ENCODE measurements at places on chromosomes 6 and 20.

DNA sequence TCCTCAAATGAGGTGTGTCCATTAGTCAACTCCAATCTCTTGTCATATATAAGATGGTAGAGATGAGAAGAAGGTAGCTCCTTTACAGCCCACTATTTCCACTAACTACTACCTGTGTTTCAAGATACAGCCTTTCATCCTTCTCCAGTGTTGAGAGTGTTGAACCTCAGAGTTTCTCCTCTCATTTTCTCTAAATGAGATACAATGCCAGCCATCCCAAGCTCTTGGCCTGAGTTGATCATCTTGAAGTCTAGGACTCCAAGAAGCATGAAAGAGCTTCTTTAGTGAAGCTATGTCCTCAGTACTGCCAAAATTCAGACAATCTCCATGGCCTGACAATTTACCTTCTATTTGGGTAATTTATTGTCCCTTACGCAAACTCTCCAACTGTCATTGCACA is 548 bp upstream of the HLA-DRA start:
- no peak for DNase-seq

DNA sequence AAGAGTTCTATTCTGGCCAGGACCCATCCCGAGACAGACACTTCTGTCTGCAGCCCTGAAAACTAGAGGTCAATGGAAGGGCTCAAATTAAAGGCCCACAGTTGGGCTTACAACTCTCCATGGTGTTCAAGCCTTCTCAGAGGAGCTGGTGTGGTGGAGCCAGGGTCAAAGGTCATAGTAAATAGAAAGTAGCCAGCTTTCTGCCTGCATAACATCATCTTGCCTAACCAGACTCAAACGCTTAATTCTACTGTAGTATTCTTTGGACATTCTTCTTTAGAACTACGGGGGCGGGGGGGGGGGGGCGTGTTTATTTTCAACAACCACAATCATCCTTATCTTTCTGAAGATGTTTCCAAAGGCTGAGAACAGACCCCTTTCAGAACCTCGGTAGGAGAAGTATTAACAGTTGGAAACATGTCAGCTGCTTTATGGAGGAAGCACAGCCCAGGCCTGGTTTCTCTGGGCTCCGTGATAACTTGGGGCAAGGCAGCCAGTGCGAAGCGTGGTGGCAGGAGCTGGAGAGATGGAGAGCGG is 1.5 kb upstream of the RREB1 start:
- no peak for DNase-seq

DNA sequence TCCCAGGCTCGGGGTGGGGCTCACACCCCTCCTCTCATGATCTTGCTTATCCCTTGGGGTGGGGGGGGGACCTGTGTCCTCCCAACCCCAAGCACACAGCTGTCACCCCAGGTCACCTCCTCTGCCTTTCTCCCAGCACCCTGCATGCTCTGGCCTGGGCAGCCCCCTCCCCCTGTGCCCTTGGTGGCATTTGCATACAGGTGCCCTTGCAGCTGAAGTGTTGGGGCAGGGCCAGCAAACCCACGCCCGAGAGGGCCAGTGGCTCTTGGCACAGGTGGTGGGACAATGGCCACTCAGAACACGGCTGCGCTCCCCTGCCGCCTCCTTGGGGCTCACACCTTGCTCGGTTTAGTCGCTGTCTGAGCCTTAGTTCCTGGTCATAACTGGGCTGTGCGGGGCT is 11.3 kb upstream of the MYT1 start:
- DNase-seq = no peak

DNA sequence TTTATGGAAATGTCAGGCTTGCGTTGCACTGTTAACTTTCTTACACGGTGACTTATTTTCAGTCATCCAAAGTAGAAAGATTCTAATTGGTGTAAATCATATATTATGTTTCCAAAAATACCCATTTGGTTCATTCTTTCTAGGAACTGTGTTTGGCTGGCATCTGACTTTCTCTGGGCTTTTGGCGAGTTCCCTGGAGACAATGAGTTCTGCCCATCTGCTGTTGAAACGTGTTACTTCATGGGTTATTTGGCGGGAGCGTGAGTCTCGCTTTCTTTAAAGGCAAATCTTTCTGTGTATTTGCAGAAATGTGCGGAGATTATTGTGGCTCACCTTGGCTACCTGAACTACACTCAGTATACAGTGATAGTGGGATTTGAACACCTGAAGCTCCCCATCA is 29.5 kb downstream of the TMEM181 start:
- no peak for DNase-seq

- DNase-seq = no peak
These were observed 51.5 kb upstream of the KIF25 start for GRCh38 chr6:167946007-167946406.

GRCh38 chr6:135451617-135452190 is 45.8 kb downstream of the AHI1 start:
- no peak for DNase-seq

DNA sequence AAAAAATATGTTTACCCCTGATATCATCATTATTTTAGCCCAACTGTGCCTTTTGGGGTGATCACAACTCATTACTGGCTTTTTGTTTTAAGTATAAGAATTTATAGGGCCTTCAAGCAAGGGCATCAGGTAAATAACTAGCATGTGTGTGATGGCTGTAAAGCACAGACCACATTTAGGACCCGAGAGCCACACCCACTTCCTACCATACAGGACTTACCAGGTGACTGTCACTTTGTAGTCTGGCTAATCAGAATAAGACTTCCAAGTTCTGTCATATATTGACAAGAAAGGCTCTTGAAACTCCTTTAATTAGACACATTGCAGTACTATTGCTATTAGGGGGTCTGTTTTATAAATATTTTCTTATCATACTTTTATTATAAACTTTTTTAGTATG is 31.1 kb downstream of the TMEM242 start:
- DNase-seq = no peak

- DNase-seq = no peak
These were observed 101.0 kb upstream of the CHD6 start for GRCh38 chr20:41719151-41719550.

- no peak for DNase-seq
These were observed 73.7 kb upstream of the CITED2 start for GRCh38 chr6:139448051-139448649.

GRCh38 chr20:49886571-49887213 is 28.6 kb downstream of the SPATA2 start:
- DNase-seq = no peak

DNA sequence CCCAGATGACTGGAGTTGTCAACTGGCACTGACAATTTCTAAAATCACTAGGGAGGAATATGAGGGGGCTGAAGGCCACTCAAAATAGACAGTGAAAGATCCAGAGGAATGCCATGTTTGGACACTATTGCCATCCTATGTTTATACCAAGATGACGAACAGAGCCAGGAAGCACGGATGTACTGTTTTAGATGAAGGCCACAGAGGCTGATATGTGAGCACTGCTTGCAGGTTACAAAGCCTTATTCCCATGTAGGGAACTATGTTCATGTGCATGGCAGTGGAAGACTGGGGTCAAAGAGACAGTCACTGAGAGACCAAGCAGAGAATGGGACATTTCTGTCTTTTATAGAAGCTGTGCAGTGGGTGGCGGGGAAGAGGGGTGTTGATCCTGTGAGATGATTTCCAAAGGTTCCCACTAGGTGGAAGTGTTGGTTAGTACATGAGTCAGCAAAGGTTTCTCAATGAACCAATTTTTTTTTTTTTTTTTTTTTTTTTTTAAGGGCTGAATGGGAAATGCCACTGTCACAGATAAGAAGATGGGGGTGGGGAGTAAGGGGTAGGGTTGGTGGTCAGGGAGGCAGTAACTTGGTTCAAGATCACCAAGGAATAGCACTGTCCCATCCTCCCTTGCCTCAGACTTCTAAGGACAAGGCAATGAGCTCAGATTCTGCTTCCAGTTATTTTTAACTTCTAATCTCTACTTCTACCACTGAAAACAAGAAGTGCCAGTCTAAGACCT is 46.7 kb upstream of the MOCS1 start:
- DNase-seq = no peak

GRCh38 chr6:2745246-2745645 is 5.5 kb downstream of the MYLK4 start:
- no peak for DNase-seq

DNA sequence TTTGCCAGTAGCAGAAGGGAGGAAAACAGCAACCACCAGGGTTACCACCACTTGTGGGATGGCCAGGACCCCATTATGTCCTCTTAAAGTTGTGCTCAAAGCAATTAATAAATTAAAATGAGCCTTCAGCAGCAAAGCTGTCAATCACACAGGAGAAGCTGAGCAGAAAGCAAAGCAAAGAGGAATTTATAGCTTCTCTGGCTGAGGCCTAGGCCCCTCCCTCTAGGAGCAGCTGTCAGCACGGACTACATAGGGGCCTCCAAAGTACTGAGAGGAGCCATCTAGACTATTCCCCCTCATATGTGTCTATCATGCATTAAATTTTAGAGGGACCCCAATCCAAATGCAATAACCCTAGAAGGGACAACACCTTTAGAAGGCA is 6.4 kb downstream of the CCND3 start:
- DNase-seq = no peak

DNA sequence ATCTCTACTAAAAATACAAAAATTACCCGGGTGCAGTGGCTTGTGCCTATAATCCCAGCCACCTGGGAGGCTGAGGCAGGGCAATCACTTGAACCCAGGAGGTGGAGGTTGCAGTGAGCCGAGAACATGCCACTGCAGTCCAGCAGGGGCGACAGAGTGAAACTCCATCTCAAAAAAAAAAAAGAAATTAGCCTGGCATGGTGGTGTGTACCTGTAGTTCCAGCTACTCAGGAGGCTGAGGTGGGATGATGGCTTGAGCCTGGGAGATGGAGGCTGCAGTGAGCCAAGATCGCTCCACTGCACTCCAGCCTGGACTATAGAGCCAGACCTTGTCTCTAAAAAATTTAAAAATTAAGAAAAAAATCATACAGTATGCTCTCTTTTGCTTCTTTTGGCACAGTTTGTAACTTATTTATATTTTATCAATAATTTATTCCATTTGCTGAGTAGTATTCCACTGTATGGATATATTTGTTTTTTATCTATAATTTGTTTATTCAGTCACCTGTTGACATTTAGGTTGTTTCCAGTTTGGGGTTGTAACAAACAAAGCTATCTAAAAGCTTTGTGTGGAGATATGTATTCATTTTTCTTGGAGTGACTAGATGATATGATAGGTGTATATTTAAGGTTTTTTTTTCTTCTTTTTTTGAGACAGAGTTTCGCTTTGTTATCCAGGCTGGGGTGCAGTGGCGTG is 8.0 kb upstream of the MYBL2 start:
- no peak for DNase-seq

- DNase-seq = no peak
These were observed 201.3 kb upstream of the SSTR4 start for GRCh38 chr20:22833851-22834250.

DNA sequence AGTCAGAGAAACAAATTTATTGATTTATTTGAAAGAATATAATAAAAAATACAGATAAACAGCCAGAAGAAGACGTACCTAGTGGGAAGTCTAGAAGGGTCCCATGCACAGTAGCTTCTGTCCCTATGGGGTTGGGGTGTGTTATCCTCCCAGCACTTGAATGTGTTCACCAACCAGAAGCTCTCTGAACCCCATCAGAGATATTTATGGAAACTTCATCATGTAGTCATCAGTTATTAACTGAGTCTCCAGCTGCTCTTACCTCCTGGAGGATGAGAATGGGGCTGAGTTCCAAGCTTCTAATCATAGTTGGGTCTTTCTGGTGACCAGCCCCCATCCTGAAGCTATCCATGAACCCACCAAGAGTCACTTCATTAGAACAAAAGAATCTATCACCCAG is 15.4 kb upstream of the USP45 start:
- DNase-seq = no peak

DNA sequence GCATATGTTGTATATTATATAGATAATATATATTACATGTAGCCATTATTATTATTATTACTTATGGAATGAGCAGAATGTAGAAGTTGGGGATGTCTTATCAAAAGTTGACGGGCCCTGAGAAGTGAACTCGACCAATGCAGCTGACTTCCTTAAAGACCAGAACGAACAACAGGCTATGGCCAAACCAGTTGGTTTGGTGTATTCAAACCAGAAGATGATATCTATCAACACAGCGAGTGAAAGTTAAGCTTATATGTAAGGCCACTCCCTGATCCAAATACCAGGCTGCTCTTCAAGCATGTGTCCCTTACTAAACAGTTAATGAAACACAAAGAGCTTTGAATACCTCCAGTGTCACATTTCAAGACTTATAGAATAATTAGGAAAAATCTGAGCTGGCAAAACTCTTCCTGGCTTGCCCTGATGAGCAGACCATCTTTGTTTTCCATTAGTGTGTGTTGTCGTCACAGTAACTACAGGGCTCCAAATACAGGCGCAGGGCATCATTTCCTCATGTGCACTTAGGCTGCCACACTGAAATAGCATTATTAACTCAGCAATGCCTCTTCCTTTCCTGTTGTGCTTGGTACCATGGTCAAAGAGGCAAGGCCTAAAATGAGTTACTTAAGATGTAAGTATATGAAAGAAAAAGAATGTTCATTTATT is 6.6 kb downstream of the FILIP1 start:
- no peak for DNase-seq

GRCh38 chr6:11769811-11770545 is 8.6 kb downstream of the ADTRP start:
- no peak for DNase-seq

DNA sequence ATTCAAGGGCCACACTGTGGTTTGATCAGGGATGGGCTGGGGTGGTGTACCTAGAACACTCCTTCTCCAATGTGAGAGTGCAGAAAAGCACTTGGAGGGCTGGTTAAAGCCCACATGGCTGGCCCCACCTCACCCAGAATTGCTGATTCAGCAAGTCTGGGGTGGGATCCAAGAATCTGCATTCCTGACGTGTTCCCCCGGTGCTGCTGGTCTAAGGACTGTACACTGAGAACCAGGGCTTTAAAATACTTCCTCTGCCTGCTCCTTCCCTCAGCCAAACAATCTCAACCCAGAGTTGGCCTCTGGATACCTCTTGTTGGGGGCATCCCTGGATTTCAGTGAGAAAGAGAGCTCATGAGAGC is 13.4 kb upstream of the OCSTAMP start:
- no peak for DNase-seq

DNA sequence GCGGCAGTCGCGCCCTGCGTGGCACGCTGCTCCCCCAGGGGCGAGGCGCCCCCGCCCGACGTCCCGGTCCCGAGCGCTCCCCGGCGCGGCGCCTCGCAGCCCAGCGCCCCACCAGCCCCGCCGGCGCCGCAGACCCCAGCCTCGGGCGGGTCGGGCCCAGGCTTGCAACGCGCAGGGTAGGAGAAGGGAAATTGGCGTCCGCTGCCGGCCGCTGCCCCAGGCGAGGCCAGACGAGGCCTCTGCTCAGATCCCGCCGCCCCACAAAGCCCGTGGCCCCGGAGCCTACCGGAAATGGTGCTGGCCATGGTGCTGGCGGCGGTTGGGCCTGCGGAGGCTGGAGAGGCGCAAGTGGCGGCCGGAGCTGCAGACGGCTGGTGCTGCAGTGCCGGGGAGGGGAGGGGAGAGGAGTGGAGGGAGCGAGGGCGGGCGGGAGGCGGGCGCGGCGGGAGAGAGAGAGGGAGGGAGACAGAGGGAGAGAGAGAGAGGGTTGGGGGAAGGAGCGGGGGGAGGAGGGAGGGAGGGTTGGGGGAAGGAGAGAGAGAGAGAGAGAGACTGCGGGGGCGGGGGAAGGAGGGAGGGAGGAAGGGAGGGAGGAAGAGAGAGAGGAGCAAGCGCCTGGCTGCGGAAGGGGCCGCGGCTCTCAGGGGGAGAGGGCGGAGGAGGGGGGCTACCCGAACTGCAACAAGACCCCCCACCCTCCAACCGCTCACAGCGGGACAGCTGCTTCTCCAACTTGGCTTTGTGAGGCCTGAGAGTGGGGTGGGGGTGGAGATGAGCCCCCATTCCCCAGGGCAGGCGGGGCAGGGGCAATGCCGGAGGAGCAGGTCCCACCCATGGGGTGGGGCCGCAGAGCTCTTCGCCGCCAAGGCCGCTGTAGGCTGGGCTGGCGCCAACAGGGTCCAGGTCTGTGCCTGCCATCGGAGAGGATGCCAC is at the start of gene STMN3:
Gene STMN3 (minus strand): TSS at position 384 of the 933 bp plus-strand sequence. CDS start 79 bp downstream, at position 305.
- peak; percentile 59 for DNase-seq
